ENCODE measurements at places on chromosomes 4 and X.

DNA sequence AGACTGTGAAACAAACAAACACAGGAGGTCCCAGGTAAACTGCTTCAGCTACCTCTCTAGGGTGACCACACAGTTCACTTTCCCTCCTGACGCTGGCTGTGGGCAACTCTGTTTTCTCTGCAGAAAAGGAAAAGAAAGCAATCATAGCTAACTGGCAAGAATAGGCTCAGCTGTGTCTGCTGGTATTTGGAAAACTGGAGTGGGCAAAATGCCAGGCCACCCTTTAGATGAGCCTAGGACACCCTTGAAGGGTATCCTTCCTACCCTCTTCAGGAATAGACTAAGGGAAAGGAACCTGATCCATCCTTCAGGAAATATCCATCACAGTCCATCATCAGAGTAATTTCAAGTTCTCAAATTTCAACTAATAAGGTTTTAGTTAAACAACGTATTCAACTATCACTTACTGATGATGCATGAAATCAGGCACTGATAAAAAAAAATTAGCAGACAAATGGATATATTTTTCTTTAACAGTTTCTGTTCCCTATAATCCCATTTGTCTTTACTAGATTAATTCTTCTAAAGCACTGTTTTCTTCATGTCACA lies 60.9 kb downstream of the CAMK2D start:
- no peak for DNase-seq

- DNase-seq: no peak
Measured at GRCh38 chr4:99790796-99791617, 25.6 kb upstream of the DAPP1 start.

- no peak for DNase-seq
Measured at GRCh38 chr4:123522646-123523045, 126.1 kb downstream of the SPRY1 start.

DNA sequence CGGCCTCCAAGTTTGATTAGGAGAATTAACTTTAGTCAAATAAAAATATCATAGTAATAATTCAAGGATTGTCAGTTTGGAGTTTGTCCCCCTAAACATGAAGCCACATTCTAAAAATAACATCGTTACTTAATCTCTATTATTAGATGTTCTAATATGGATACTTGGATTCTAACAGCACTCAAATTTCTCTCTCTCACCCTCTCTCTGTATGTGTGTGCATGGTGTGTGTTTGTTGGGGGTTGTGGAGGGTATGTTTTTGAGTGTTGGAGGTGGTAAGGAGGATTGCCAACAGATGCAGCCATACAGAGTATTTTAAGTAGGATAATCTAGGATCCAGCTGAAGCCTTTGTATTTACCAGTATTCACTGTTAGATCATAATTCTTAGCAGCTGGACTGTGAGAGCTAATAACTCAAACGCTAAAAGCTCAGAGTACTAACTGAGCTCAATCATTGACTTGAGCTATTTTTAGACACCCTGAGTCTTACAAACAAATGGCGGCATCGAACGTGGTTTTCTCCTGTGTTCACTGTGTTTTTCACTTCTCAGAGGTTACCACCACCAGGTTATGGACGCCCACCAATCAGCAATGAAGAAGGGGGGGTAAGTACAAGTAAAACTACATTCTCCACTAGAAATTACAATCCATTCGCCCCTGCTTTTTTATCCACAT lies 8.8 kb downstream of the ENAM start:
- no peak for DNase-seq

DNA sequence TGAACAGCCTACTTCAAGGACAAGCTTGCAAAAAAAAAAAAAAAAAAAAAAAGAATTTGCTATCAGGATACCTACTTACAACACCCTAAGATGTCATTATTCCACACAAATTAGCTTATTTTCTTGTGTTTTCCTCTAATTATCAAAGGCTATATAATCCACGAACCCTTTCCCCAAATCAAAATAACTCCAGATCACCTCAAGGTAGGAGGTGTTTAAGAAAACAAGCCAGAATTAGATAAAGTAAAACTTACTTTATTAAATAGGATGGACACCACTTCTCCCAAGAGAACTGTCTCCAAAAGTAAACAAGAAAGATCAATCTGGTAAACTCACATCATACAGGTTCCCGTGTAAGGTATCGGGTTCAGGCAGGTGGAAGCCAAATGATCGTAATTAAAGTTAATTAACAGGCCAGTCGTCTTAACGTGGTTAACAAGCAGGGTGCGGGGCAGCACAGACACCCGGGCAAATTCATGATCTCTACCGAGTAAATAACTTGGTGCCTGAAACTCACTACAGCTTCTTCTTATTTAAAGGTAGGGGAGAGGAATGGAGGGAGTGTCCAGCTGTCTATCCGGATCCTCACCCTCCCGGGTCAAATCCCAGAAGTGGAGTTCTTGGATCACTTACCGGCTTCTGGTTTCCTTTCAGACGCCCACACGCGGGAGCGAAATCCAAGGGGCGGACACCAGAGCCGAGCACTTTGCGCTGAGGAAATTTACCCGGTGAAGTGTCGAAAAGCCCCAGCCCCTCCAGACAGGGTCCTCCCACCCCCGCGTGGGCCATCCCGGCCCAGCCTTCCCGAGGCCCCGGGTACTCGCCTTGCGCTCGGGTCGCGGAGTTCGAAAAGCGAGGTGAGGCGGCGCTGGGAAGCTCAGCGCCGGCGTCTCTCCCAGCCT lies 708 bp downstream of the ARAP2 start:
- DNase-seq: no peak

- no peak for DNase-seq
Measured at GRCh38 chr4:15652191-15652590, 3.0 kb downstream of the FBXL5 start.

GRCh38 chr4:165580351-165580905 lies 201.6 kb downstream of the CPE start:
- no peak for DNase-seq

DNA sequence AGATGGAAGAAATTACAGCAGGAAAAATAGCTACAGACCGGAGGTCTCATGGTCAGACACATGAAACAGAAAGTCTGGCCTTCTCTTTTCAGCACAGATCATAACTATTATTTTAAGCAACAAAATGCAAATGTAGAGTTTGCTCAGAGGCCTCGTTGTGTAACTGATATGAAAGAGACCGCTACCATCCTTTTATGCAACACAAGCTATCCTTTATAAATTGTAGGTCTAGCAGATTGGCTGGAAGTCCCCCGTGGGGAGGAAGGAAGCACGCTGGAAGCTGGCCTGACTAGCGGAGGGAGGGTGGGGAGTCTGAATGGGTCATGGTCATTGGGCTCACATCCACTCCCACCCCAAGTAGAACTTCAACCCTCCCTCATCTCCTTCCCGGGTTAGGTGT lies 27.7 kb downstream of the DMP1 start:
- DNase-seq: no peak

GRCh38 chrX:136477026-136477425 lies 10.7 kb upstream of the BRS3 start:
- no peak for DNase-seq

- DNase-seq: no peak
Measured at GRCh38 chrX:115232933-115233496, 881 bp downstream of the LRCH2 start.

- DNase-seq: no peak
Measured at GRCh38 chr4:138797646-138798045, 217.9 kb upstream of the NOCT start.

- DNase-seq: no peak
Measured at GRCh38 chr4:158786121-158786601, 17.3 kb downstream of the FNIP2 start.

GRCh38 chrX:45050558-45050957 lies 150.1 kb downstream of the DIPK2B start:
- no peak for DNase-seq

DNA sequence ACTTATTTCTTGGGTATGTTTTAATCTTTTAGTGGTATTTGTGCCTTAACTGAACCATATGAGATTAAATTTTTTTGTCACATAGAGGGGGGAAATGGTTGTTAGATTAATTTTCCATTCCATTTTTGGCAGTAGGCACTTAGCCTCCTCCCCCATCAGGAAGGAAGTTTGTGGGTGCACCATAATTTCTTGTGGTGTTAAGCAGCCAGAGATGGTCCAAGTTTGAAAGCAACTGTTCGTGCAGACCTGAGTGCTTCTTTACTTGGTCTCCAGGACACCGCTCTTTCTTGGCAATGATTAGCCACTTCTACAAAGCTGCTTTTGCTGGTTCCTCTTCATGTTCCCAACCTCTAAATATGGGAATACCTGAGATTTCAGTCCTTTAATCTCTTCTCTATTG lies 92.7 kb upstream of the RPL34 start:
- no peak for DNase-seq

GRCh38 chr4:122650148-122650547 lies 29.3 kb upstream of the IL21 start:
- DNase-seq: no peak

DNA sequence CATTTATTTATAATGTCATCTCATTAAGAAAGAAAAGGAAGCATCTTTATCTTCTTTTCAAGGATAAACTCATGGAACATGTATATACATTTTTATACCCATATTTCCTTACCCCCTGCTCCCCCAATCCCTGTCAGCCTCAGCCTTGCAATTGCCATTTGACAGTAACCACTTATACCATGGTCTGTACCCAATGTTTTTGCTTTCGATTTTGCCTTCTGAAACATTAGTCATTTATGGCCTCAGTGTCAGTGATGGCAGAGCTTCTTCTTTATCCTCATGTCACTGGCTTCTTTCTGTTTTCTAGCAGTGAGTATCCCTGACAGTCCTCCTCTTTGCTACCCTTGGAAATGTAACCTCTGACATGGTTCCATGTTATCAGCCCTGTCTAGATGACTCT lies 228.4 kb downstream of the SPRY1 start:
- no peak for DNase-seq

- DNase-seq: no peak
Measured at GRCh38 chr4:185128272-185129119, 14.6 kb upstream of the SLC25A4 start.

DNA sequence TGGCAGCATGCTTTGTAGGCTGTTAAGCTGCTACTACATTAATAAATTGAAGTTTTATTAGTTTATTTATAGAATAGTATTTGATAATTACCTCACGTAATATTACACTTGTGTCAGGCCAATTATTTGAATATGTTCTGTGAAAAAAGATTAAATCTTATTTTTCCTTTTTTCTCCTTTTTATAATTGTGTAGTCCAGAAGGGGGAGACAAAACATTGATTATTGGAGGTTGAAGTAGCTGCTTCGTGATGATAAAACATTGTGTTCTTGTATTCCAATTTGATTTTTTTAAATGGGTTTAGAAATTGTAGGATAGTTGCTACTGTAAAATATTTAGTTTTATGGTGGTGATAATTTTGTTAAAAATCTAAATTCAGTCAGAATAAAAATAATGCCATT lies 85.7 kb downstream of the DIAPH2 start:
- DNase-seq: no peak

DNA sequence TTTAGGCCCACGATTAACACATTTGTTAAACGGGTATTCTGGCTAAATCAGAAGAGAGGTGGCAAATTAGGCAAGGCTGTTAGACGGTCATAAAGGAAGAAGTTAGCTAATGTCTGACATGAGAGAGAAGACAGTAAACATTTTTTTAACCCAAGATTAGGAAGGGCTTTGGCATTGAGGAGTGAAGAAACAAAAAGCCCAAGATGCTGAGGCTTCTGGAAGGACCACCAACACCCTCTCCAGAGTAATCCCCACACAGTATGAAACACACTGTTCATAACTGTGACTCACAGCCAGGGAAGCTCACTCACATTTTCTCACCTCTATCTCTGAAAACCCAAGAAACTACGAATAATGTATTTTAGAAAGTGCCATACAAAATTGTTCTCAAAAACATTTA lies 127.6 kb downstream of the AMELX start:
- DNase-seq: no peak

DNA sequence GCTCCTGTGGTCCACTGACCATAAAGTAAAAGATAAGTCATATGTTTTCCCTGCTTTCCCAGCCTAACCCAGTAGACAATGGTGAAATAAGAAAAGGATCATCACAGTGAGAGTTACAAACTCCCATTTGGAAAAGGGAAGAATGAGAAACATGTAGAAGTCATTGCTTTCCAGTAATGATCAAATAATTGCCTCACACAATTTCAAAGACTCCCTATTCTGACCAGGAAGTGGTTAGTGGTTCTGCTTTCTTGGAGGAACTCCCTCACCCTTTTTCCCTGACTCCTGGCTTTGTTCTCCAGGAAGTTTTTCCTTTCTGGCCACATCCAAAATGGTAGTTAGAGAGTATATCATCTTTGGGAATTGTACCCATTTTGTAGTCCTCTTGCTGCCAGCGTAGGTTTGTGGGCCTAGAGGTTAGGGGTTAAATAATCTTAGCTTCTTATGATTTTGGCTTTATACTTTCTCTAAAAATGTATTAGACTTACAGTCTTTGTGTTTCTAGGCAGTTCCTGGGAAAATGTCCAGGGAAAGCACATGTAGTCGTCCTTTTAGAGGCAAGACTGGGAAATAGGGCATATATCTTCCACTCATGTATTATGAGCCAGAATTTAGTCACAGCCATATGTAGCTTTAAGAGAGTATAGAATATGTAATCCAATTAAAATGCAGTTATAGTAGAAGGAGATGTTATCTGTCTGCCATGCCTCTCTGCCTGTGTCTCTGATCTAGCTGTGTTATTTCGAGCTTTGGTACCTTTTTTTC lies 10.5 kb downstream of the VAMP7 start:
- no peak for DNase-seq

- DNase-seq: peak; percentile 19
Measured at GRCh38 chr4:100461807-100462605, 55.8 kb downstream of the EMCN start.

GRCh38 chr4:71608678-71609071 lies 175.2 kb downstream of the GC start:
- no peak for DNase-seq

DNA sequence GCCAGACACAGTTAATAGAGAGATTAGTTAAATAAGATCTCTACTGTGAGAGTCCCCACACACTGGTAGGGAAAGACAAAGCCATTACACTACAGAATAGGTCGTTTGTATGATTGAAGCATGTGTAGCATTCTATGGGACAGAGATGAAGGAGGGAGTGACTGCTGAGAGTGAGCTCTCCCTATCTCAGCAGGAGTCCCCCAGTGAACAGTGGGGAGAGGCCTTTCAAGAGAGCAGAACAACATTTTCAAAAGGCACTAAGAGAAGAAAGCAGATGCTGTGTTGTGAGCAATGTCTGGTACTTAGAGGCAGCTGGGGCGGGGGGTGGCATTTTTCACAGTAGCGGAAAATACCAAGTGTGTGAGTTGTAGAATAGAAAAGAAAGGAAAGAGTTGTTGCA lies 413.6 kb downstream of the AFF2 start:
- DNase-seq: no peak

DNA sequence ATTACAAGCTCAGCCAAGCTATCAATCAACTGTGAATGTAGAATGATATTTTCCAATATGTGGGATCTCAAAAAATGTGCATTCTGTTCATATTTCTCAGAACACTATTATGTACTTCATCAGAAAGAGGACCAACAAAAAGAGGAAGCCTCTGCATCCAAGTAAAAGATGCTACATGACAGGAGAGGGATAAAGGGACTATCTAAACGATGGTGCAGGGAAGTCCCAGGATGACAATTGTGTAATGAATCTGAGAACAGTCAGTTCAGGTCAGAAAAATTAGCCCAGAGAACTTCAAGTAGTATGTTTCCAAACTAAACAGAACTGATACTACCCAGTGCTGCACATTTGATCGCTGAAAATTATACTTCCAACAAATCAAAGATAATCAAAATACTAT lies 127.0 kb downstream of the ZNF330 start:
- no peak for DNase-seq

GRCh38 chr4:169338241-169338640 lies 67.5 kb upstream of the SH3RF1 start:
- no peak for DNase-seq
